ENCODE measurements at places on chromosomes 5 and 9.

DNA sequence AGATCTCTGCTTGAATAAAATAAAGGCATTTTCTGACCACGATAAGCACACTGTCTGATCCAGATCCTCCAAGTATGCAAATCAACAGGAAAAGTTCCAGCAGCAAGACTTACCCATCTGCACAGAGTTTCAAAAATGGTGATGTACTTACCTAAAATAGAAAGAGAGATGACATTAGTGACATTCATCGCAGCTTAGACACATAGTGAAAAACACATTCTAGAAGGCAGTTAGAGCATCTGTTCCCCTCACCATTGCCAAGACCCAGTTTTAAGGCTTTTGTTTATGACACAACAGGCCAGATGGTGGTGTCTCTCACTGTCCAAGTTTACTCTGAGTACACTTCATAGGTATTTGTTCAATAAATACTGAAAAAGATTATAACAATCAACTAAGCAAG, 207.7 kb downstream of the PDE4D start:
- no peak for DNase-seq

- no peak for DNase-seq
These were observed 30.0 kb upstream of the TRIO start for GRCh38 chr5:14112998-14113652.

GRCh38 chr9:1100945-1101344, 50.8 kb downstream of the DMRT2 start:
- DNase-seq: no peak

DNA sequence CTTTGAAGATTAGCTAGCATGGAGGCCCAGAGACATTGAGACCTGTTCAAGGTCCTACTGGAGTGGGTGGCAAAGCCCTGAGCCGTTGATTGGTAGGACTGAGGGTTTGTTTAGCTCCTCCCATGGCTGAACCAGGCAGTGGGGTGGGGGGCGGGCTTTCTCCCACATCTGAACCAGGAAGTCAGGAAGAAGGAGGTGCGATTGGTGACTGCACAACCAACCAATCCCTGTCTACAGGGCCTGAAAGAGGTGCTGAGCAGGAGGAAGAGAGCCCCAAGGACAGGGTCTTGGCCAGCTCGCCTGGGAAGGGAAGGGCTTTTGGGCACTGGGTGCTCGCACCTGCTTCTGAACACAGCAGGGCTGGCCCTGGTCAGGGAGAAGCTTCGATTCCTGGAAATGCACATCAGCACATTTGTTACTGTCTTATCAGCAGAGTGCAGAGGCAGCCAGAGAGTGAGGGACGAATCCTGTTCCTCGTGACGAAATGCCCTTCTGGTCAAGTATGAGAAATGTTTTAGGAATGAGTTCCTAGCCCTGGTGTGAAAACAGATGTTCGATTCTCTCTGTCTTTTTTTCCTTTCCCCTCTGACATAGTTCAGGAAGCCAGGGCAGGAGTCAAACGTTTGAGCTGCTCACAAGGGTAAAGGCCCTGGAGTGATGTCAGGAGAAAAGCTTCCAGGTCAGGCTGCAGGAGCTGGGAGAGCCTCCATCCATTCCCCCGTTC, 294.8 kb upstream of the KLF4 start:
- DNase-seq: no peak

DNA sequence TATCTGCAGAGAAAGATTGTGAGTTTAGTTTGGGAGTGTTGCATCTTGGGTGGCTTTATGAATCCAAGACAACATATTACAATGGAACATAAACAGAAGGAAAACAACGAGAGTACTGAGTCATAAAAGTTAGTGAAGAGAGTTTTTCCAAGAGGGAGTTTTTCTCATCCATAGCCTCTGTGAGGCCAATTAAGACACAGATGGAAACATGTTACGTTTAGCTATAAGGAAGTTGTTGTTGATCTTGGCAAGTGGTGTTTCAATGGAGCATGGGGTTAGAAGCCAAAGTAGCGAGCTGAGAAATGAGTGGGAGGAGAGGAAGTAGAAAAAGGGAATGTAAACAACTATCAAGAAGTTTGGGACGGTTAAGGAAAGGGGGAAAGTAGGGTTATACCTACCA, 53.3 kb upstream of the SPATA31D4 start:
- DNase-seq: no peak

DNA sequence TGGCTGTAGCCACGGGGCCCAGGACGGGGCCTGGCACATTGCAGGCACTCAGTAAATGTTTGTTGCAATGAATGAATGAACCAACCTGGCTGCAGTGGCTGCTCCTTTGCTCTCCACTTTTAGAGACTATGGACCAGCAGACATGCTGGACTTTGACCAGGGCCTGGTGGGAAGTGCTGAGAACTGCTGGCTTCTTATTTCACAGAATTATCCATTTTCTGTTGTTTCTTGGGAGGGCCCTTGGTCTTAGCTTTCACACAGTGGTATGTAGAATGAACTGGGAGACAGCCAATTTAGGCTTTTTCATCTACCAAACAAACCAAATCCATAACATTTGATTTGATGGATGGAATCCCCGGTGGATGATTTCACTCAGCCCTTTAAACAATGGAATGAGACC, 78.0 kb upstream of the LHFPL2 start:
- no peak for DNase-seq

GRCh38 chr5:113293975-113294310, 140.8 kb downstream of the TSSK1B start:
- DNase-seq: peak; percentile 15

GRCh38 chr9:25543806-25544205, 134.4 kb downstream of the TUSC1 start:
- no peak for DNase-seq

GRCh38 chr9:34984049-34984448, 5.5 kb upstream of the DNAJB5 start:
- no peak for DNase-seq

DNA sequence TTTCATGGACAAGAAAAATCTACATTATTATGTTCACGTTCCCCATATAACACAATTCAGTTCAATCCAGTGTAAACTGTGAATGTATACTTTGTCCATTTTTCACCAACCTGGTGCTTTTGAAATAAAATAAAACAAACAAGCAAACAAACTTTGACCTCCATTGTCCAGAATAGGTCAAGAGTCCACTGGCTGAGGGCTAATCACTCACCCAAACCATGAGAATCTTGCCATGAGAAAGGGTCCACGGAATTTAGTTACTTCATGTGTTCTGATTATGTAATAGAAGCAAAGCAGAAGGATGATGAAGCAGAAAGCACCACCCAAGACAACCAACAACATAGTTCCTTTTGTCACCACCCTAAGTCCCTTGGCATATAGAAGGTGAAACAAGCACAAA, 28.7 kb downstream of the DIAPH1 start:
- no peak for DNase-seq

DNA sequence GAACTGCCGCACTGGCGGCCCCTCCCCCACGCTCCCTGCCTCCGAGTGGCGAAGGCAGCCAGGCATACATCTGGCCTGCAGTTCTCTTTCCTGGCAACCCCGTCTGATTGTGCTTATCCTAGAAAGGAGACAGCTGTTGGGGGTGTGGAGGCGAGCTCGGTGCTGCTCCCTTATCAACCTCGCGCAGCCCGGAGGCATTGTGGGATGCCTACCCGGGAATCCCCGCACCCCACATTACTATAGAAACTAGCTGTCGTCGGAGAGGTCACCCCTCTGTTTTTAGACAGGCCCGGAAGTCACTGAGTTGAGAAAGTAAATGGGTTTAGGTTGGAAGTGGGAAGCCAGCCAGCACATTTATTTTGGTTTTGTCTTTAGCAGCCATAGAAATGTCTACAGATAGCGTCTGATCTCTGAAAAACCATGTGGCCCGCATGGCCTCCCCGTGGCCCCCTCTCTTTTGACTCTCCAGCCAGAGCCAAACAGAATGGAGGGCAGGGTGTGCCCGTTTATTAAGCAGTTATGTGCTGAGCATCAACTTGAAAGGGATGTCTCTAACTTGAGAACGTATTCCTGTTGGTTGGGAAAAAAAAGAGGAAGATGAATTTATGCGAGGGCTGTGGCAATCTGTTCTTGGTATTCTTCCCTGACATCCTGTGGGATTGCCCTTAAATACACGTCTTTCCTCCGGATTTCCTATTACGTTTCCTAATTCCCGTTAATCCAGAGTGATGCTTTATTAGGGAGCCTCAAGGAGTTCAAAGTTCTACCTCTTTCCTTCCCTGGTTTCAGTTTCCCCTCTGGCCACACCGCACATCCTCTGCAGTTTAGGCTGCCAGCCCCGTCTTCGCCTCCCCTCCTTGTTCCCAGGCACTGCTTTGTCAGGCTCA, 3.9 kb downstream of the STC2 start:
- DNase-seq: no peak

- DNase-seq: no peak
These were observed 186.4 kb downstream of the EPB41L4A start for GRCh38 chr5:112232667-112233066.

- DNase-seq: no peak
These were observed 700 bp downstream of the CDO1 start for GRCh38 chr5:115815693-115816225.

DNA sequence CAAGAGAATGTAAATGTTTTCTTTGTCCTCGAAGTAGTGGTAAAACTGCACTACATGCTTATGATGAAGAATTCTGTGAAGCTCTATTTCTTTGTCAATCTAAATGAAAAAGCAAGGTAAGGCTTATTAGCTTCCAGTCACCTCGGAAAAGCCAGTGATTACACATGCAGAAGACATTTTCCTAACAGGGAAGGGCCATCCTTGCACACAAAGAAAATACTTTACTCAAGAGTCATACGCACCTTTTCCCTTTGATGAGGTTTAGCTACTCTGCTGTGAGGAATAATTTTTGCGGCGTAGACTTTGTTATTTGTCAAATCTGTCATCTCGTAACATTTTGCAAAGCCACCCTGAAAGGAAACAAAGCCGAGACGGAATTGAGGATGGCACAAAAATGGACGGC, 1.1 kb downstream of the PLK2 start:
- DNase-seq: peak; percentile 15

GRCh38 chr9:104606152-104606551, 725 bp upstream of the OR13C2 start:
- no peak for DNase-seq

- DNase-seq: no peak
These were observed 686.5 kb upstream of the DMAC1 start for GRCh38 chr9:8486095-8486494.

GRCh38 chr5:79416499-79416898, 97.4 kb downstream of the HOMER1 start:
- no peak for DNase-seq

DNA sequence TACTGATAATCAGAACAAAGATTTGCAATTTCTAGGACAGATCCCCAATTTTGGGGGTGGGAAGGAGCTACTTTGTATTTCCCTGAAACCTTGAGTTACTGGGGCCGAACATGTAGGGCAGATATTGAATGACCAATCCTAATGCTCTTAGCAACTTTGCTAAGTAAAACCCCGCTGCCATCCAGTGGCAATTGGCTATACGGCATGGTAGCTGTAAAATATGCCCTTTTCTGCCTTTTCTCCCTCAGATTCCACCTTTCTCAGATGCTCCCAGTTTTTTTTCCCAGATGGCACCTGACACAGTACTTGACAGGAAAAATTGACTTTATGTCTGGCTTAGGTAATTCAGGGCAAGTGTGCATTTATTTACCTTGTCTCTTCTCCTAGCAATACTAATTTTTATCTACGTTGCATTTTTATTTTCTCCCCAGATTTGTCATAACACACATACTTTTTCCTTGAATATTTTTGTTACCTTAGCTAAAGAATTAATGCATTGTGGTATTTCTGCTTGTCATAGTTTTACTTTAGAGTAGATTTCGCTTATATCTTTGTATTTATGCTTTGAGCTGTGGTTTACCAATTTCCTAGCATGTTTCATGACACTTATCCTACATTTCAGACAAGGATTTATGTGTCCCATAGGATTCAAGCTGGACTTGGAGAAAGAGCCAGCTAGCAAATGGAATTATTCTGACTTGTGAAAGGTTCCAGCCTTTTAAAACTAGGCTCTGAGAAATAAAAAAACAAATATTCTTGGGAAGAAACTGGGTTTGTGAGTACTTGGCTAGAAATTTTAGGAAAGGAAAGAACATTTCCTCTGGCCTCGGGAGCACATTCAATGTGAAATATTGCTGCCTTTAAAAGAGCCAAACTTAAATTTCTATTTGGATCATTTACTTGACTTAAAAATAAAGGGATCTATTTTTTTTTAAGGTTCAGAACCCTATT, 37.4 kb downstream of the PIK3R1 start:
- DNase-seq: peak; percentile 65

DNA sequence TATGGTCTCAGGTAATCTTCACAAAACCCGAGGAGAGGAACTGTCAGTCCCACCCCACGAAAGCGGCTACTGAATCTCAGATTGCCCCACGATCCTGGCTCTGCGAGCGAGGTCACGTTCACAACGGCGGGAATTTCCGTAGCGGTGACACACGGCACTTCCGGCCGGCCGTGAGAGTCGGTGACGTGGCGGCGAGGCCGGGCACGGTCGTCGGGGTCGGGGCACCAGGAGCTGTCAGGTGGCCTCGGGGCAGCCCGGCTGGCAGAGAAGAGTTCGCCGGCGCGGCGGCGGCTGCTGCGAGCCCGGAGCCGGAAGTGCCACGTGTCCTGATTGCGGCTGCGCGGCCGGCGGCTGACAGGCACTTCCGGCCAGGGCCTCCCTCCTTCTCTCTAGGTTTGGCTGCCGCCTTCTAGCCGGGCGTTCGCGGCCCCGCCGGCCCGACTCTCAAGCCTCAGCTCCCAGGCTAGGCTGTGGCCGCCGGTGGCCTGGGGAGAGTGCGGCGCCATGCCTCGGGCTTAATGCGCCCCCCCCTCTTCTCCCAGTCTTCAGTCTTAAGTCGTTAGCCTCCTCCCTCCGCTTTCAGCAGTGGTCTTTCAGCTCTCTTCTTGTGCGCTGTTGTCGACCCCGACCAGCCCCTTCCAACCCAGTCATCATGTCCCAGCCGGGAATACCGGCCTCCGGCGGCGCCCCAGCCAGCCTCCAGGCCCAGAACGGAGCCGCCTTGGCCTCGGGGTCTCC, at the start of gene SEC24A:
SEC24A (plus strand) TSS at position 361 of the 738 bp plus-strand sequence; CDS start at position 653, 292 bp downstream.
- peak; percentile 95 for DNase-seq

GRCh38 chr9:86669422-86669821, 277.9 kb downstream of the GAS1 start:
- no peak for DNase-seq

DNA sequence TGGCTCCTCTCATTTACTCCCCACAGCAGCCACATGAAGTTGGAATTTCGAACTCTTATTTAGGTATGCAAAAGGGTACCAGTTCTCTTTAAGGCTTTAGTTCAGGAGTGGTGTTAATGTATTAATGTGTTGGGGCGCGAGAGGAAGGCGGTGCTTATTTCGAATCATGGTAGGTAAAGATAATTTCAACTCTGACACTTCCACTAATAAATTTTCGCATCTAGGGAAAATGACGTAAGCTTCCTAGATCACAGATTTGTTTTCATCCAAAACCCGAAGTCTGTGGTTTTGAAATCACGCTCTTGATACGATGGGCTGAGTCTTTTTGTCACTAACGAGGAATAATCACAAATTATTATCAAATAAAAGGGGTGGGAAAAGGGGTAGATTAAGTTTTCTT, 681 bp downstream of the PPWD1 start:
- DNase-seq: peak; percentile 27

GRCh38 chr5:10662661-10663488, 98.2 kb downstream of the DAP start:
- no peak for DNase-seq
